ENCODE measurements at places on chromosomes 12 and 14.

- peak; percentile 68 for DNase-seq
Observed at GRCh38 chr12:108129017-108129812, at the start of gene WSCD2. Gene WSCD2, plus strand, starts transcription at chr12:108129288. Its CDS starts 66,545 bp downstream, at chr12:108195833.

- DNase-seq: no peak
Observed at GRCh38 chr12:111393700-111394300, 11.9 kb upstream of the SH2B3 start.

DNA sequence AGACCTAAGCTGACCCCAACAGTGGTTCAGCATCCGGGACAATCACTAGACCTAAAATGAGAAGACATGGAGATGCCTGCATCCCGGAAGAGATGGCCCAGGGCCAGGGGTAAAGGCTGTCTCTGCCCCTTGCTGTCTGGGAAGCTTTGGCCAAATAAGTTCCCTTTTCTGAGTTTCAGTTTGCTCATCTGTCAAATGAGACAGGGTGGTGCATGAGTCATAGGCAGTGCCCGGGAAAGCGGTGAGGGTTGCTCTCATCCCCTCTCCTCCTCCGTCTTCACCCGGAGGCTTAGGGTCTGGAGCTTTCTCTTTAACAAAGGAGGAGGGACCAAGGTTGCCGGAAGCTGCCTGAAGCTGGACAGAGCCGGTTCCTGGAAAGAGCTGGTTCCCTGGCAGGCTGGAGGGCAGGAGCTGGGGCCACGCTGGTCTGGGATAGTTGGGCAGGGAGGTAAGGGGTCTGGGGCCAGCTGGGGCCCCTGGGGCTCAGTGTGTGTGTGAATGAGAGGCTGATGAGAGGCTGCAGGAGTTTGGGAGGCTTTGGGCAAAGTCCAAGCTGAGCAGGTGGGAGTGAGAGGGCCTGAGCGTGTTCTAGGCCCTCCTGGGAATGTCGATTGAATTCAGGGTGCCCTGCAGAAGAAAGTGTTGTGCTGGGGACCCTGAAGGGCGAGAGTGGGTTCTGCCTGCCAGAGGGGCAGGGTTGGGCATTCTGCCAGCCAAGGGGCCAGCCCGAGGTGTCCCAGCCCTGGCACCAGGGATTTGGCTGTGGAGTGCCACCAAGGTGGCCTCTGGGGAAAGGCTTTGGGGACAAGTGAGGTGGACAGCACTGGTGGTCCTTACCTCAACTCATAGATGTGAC, at the start of gene SDSL:
Gene SDSL (plus strand): TSS at position 351 of the 856 bp plus-strand sequence. CDS start 5,603 bp downstream, outside the sequence.
- peak; percentile 31 for DNase-seq

- no peak for DNase-seq
Observed at GRCh38 chr12:62375603-62376002, 91.0 kb upstream of the MON2 start.

GRCh38 chr12:53706080-53706479, 21.2 kb downstream of the CALCOCO1 start:
- DNase-seq: no peak

DNA sequence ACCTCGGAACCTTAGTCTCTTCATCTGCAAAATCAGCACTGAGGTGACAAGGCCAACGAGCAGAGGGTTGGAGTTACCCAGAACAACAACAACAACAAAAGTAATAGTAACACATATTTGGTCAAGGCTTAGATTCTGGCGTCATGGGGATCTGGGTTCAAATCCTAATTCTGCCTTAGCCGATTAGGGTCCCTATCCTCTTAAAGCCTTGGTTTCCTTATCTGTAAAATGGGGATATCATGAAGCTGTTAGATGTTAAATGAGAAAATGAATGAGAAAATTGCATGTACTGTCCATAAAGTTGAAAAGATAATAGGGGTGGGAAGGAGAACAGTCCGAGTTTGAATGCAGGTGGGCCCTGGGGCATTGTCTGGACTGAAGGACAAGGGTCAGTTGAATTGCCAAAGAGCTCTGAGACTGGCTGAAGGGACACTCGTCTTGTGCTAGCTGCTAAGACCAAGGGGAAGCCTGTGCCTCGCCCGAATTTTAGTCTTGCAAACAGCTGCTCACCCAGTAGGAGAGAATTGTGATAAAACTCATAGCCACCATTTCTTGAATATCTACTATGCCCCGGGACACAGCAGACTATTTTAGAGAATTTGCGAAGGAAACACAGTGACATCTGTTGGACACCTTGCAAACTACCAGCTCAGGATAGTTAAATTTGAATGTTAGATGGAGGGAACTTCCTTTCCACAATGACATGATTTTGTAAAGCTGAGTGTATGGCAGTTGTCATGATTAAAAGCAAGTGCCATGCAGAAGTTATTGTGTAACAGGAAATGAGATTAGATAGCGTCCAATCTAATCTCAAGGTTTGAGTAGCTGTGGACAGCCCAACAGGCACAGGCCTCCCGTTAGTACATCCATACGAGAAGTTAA, 6.8 kb upstream of the HNF1A start:
- DNase-seq: no peak

- no peak for DNase-seq
Observed at GRCh38 chr14:22561661-22562579, 27.1 kb downstream of the DAD1 start.

DNA sequence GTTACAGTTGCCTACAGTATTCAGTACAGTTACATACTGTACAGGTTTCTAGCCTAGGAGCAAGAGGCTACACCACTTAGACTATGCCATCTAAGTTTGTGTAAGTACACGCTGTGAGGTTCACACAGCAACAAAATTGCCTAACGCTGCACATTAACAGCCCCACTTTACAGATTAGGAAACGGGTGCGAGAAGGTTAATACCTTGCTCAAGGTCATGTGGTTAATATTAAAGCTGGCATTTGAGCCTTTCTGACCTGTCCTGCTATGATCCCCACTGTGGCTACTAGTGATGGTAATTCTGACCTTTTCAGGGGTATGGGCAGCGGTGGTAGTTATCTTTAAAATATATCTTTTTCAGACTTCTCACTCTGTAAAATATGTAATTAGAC, 20.9 kb downstream of the ACVR1B start:
- DNase-seq: no peak

GRCh38 chr14:99272899-99273765, 1.1 kb upstream of the BCL11B start:
- no peak for DNase-seq

DNA sequence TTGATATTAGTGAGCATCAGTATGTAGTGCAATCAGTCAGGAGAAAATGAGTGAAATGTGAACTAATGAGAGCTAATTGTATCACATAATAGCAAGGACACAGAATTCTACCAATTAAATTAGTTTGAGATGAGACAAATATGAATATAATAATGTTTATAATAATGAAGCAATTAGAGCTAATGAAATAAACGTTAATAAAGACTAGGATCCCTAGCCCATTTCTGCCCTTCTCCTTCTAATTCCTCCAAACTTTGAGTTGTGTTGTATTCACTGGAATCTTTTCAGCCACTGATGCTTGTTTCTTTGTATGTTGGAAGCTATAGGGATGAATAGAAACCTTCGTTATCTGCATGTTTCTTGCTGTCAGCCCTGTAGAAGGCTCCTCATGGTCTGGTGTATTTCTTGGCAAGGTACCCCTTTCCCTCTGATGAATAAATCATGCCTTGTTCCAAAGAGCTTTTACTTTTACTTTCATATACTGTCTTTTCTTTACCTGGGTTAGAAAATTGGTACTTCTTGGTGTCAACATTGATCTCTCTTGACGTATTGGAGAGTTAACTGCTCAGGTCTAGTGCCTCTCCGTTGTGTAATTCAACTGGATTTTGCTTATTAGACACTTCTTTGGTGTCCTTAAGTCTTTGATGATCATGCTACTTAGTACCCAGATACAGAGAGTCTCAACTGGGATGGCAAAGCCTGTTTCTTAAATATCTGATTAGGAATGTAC, 154.8 kb downstream of the PTCSC3 start:
- no peak for DNase-seq

GRCh38 chr12:47080725-47081502, 1.2 kb upstream of the AMIGO2 start:
- DNase-seq: peak; percentile 76

DNA sequence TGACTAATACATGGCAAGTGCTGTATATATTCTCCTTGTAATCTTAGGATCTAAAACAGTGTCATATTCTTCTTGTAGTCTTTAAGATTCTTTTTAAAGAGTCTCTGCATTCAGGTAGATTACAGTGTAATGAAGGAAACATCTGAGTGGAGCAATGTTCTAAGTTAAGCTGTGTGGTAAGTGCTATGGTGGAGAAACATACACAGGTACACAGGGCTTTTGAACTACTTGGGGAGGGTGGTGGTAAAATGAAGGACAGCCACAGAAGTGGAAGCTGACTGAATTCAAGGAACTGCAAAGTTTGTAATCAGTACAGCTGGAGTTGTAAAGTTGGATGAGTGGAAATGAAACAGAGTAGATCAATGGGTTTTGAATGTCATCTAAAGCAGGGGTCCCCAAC, 27.8 kb downstream of the ACSS3 start:
- DNase-seq: no peak

GRCh38 chr12:132593521-132593920, 16.9 kb downstream of the LRCOL1 start:
- no peak for DNase-seq

GRCh38 chr14:23385642-23386265, 8.9 kb downstream of the CMTM5 start:
- DNase-seq: no peak

- DNase-seq: no peak
Observed at GRCh38 chr12:51122844-51123243, 39.4 kb upstream of the CSRNP2 start.

DNA sequence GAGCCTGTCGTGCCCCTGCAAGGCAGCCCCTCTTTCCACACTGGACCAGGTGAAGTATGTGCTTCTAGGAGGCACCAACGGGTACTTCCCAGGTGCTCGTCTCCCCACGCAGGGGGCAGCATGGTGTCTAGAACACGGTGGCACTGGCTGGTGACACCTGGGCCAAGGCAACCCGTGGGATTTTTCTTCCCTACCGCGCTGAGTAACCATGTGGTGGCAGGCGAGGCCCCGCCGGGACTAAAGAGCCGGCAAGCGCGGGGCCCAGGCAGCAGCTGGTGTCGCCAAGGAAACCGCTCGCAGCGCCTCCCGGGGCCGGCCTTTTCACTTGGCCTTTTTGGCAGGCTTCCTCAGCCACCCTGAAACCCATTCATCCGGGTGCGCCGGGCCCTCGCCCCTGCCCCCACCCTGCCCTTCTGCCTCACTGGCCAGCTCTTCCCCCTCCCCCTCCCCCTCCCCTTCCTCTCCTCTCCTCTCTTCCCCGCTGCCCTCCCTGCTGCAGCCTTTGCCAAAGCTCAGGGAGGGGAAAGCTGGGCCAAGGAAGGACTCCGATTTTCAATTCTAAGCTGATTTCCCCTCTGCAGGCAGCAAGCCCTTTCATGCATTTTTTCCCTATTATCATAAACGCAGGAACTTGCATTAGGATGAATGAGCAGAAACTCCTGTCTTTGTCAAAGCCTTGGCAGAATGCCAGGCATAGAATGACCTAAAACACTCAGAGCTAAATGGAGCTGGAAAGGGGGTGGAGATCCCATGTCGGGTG, 81.2 kb downstream of the IRF2BPL start:
- peak; percentile 84 for DNase-seq

DNA sequence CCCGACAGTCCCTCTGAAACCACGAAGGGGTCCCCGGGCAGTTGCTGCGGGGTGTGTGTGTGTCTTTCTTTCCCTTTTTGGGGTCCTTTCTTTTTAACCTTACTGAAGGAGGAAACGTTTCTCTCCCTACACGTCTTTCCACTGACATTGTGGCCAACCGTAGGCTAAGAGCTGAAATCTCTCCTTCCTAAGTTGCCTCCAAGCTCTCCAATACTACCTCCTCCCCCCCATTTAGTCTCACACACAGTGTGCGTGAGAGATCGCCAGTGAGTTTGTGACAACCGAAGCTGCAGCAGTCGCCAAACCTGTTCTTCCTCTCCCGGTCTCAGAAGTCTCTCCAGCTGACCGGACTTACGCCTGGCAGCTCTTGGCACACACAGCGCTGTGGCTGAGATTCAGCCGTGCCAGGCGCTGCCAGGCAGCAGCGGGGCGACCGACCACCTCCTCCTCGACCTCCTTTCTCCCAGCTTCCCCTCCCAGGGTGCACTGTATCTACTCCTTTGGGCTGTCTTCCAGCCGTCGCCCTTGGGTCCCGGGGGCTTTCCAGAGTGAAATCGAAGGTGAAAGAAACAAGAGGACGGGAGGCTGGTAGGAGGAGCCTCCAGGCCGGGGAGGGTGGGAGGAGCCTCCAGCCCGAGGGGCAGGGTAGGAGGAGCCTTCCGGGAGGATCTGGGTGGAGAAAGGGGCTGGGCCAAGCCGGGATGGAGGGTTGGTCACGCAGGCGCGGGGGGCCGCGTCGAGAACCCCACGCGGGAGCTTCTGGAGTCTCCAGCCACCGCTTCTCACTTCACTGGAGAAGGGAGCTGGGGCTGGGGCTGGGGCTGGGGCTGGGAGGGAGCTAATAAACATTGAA, at the start of gene TMTC2:
Gene TMTC2 (plus strand): TSS at position 739 of the 853 bp plus-strand sequence.
- peak; percentile 93 for DNase-seq

Data from uterus (tissue), 4 donors.